Activated CD4-positive, CD25-positive, alpha-beta regulatory T cell treated with anti-CD3 and anti-CD28 coated beads, Interleukin-2, amount 50 U/mL, for 24 hours (primary cell): ENCODE measurements at places on chromosomes 12 and 14.

- ATAC-seq: no peak
Observed at GRCh38 chr14:93834699-93835371, 46.5 kb upstream of the PRIMA1 start.

GRCh38 chr12:119721306-119721705 is 53.4 kb downstream of the PRKAB1 start:
- ATAC-seq: no peak

DNA sequence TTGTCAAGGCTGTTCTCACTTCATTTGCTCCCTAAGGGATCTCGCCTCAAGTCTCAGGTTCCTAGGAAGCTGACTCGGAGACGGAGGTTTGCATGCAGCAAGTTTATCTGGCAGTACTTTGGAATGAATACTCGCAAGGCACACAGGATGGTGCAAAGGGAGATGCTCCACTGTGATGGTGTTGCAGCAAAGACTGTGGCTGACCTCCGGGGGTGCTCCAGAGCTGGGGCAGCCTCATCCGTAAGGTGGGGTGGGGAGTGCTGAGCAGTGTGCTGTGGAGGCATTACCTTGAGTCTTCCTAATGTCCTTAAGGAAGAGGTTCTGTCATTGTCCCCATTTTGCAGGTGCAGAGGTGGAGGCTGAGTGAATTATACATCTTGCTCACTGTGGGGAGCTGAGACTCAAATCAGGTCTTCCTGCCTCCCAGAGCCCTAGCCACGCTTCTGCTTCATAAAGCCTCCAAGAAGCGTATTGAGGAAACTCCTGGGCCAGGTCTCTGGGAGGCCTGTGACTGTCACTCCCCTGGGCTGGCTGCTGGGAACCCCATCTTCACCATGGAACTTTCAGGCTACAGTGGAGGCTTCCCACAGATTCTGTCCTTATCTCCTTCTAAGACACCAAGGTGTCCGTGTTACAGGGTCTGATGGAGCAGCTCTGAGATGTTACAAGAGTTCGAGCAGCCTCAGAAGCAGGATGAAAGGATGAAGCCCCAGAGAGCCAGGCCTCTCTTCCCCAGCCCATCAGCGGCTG is 39.5 kb downstream of the GALNT16 start:
- ATAC-seq: no peak

DNA sequence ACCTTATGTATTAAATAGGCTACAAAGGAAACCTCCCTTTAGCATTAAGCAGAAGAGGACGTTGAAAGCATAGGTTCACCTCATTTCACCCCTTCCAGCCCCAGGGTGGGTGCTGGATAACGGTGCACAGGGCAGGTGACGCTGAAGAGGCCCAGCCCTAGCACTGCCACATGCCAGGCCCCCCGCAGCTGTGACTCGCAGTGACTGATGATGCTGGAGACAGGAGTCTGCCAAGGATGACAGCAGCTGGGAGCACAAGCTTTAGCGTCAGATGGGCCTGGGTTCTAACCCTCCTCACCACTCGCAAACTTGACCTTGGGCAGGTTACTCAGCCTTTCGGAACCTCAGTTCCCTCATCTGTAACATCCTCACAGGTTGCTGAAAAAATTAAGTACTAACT is 76.7 kb downstream of the TBK1 start:
- ATAC-seq: no peak

DNA sequence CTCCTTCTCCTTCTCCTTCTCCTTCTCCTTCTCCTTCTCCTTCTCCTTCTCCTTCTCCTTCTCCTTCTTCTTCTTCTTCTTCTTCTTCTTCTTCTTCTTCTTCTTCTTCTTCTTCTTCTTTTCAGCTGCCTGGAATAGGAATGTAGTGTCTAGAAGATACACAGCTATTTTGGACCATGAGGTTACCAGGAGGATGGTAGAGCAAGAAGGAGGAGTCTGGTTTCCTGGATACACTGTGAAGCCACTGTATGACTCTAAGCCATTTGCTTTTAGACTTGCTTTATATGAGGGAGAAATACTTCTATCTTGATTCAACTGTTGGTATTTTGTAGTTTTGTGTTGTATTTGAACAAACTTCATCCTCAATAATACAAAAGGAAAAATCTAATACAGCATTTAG is 3.0 kb upstream of the MYBPC1 start:
- no peak for ATAC-seq

DNA sequence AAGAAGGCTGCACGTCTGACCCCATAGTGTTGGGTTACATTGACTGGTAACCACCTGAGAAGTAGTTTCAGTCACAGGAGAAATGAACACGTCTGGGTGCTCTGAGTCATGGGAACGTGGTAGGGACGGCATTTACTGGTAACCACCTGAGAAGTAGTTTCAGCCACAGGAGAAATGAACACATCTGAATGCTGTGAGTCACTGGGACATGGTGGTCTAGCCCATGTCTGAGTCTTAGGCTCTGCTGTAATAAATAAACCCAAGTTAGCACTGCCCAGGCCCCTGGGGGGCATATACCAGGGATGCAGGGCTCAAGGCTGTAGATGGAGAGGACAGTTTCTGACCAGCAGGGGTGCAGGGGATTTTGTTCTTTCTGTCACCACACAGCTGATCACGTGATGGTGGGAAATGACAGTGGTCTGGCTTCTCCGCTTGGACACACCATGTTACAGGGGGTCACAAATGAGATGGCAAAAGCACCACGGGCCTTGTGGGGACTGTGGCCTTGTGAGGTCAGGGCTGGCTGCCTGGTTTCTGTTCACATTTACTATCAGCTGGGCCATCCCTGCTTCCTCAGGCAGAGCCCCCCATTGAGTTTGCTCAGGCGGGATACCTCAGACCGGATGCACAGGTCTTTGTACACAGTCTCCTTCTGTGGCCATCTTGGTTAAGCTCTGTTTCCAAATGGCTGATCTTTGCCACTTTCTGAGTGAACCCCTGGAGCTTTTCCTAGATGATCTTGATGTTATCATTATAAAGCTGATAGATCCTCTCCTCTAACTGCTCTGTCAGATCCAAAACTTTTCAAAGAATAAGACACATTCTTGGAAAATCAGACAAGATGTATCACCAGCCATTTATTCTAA is 9.8 kb upstream of the C12orf42 start:
- peak; percentile 95 for ATAC-seq

DNA sequence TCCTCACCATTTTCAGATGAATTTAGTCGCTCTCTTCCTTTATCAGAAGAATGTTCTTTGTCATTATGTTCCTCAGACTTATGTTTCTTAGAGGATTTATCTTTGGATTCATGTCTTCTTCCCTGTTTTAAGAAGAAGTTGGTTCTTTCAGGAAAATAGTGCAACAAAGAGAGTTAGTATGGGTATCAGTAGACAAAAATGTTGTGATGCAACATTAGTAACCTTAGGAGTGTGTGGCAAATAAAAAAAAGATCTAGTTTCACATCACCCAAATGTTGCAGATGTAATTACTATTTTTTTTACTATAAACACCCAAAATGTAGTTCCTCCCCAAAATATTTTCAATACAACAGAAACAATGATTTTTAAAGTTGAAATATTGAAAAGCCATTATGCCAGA is 7.8 kb downstream of the RSRC2 start:
- ATAC-seq: no peak

- peak; percentile 62 for ATAC-seq
Observed at GRCh38 chr12:75658901-75659823, 147.8 kb upstream of the KRR1 start.

DNA sequence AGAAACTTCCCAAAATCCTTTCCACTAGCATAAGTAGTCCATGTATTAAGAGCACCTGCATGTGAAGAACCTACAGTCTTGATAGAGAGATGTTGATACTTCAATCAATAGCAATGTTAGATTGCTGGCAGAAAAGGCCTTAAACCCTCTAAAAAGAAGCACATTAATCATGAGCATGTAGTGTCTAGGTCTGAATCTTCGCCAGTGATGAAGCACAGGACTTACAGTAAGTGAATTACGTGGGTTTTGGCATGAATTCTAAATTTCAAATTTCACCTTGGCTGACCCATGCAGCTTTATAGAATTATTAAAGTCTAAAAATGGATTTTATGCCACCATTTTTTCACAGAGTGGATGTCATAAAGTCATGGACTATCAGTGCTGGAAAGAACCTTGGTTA is 791.6 kb upstream of the NOVA1 start:
- no peak for ATAC-seq

DNA sequence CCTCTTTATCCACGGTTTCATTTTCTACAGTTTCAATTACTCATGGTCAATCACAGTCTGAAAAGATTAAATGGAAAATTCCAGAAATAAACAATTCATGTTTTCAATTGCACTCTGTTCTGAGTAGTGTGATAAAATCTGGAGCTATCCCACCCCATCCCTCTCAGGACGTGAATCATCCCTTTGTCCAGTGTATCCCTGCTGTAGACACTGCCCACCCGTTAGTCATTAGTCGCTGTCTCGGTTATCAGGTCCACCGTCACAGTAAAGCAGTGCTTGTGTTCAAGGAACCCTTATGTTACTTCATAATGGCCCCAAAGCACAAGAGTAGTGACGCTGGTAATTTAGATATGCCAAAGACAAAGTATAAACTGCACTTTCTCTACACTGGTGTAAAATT is 141.0 kb upstream of the LMNTD1 start:
- ATAC-seq: no peak

DNA sequence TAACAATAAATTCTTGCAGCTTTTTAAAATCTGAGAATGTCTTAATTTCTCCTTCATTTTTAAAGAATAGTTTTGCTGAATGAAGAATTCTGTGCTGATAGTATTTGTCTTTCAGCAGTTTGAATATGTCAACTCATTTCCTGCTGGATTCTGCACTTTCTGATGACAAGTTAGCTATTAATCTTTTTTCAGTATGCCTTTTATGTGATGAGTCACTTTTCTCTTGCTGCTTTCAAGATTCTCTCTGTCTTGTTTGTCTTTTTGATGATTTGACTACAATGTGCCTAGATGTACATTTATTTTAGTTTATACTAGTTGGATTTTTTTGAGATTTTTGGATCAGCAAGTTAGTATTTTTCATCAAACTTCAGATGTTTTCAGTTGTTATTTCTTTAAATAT is 87.9 kb upstream of the AVPR1A start:
- ATAC-seq: no peak

DNA sequence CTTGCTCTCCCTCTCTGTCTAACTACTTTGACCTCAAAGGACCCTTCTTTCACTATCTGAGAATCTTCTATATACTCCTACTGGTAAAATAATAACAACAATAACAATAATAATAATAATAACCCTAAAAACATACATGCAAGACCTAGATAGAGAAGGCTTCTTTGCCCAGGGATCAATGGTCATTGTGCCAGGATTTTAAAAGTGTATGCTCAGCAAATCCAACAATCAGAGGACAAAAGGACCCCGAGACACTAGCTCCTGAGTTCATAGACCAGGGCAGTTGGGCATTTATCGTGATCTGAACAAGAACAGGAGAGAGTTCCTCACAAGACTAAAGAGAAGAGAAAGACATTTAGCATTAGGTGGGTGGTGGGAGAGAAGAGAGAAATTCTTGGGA is 358.5 kb downstream of the DAD1 start:
- ATAC-seq: no peak

DNA sequence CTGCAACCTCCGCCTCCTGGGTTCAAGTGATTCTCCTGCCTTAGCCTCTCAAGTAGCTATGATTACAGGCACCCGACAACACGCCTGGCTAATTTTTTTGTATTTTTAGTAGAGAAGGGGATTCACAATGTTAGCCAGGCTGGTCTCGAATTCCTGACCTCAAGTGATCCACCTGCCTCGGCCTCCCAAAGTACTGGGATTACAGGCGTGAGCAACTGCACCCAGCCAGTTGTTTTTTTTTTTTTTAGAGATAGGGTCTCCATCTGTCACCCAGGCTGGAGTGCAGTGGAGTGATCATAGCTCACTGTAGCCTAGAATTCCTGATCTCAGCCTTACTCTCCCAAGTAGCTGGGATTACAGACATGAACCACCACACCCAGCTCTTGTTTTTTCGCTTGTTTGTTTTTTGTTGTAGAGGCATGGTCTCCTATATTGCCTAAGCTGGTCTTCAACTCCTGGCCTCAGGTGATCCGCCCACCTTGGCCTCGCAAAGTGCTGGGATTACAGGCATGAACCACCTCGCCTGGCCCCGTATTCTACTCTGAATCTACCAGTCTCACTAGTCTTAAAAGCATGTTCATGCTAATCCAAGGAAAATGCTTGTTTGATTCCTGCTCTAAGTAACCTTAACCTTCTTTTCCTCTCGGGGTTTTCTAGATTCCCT is 31.7 kb upstream of the STRN3 start:
- ATAC-seq: no peak

GRCh38 chr14:101877766-101878165 is 86.6 kb upstream of the DYNC1H1 start:
- ATAC-seq: no peak

- peak; percentile 44 for ATAC-seq
Observed at GRCh38 chr12:120800665-120801064, 75.0 kb downstream of the ACADS start.

GRCh38 chr12:111319600-111320257 is 49.2 kb downstream of the PHETA1 start:
- ATAC-seq: no peak

DNA sequence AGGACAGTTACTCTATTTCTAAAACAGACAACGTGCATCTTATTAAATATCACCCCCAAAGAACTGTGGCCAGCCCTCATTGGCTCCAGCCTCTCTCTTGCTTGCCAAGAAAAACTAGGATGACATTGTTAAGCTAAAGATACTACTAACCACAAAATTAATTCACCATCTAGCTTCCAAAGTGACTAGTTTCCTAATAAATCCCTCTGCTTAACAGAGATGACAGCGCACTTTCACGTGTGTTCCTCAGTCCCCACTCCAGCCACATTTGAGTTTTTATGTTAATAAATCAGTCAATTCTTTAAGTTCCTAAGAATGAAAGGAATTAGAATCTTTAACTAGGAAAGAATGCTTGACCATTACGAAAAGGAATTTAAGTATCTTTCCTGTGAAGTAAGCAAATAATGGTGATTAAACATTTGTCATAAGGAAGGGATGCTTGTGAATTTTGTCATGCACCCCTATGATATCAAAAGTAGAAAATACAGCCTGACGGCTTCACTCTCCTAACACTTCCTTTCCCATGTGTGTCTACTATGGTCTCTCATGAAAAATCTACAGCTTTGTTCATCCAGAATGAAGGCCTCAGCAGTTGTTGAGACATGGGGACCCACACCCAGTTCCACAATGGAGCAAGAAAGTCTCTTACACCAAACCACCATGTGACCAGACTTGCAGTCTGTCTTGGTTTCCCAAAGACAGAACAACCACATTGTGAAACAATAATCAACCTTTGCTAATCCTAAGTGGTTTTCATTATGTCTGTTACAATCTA is 8.1 kb downstream of the CORO1C start:
- peak; percentile 41 for ATAC-seq

DNA sequence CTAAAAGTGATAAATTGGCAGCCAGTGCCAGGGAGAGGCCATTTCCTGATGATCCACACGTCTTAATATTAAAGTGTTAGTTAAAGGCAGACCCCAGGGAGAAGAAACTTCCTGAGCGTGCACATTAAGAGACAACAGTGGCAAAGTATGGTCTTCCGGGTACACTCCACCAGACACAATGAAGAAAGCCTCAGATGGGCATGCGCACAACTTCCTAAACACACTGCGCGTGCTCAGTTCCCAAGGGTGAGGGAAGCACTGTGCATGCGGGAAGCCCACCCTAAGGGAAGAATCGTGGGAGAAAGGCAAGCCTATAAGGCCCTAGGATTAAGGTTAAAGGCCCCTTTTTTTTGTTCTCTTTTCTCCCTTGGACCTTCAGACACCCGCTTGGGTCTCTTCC is 140.7 kb upstream of the CDKN3 start:
- no peak for ATAC-seq

GRCh38 chr12:2607881-2608607 is 186.7 kb upstream of the FKBP4 start:
- ATAC-seq: no peak

- no peak for ATAC-seq
Observed at GRCh38 chr14:44149597-44149996, 357.5 kb downstream of the FSCB start.
